ENCODE measurements at places on chromosomes 11 and 22. TPM values are rescaled to one million over a fixed set of nuclear protein-coding genes. Genes with fewer than 3 reads are reported as not detected.
A peak's percentile ranks its signal among the peaks of the same experiment; 100 is the strongest.

DNA sequence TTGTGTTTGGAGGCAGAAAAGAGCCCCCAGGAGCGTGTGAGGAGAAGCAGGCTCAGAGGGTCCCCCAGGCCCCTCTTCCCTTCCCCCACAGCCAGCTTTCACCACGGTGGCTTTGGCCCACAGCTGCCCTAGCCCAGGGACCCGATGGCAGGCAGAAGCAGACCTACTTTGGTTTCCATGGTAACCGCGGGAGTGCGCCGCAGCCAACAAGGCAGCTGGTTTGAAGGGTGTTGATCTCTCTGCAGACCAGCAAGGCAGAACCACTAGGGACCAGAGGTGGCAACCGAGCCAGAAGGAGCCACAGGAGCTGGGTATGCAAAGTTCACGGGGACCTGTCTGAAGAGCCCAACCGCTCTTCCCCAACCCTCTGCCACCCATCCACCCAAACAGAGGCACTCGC lies 69.4 kb downstream of the BUD13 start:
- peak; percentile 50 for DNase-seq

GRCh38 chr11:95849087-95849825 lies 59.0 kb downstream of the CEP57 start:
- DNase-seq = no peak

GRCh38 chr11:46360878-46361277 lies 13.6 kb downstream of the DGKZ start:
- no peak for DNase-seq

- no peak for DNase-seq
Observed at GRCh38 chr11:66124564-66124963, 54.5 kb downstream of the PACS1 start.

DNA sequence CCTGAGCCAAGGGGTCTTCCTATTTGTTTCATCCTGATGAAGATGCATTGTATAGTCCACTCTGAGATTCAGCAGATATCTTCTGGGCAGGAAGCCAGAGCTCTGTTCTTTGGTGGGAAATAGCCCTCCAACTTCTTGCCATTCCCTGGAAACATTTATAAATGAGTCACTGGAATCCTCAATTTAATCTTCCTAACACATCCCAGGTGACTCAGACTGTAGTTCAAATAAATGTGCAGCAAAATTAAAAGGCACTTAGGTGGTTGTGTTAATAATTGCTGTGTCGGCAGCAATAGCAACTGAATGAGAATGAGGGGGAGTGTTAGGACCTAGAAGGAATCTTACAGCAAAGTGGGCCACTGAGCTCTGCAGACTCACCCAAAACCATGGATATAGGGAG lies 108.6 kb downstream of the INSC start:
- DNase-seq = no peak

GRCh38 chr11:65546217-65546958 lies 11.8 kb downstream of the LTBP3 start:
- DNase-seq = peak; percentile 95

DNA sequence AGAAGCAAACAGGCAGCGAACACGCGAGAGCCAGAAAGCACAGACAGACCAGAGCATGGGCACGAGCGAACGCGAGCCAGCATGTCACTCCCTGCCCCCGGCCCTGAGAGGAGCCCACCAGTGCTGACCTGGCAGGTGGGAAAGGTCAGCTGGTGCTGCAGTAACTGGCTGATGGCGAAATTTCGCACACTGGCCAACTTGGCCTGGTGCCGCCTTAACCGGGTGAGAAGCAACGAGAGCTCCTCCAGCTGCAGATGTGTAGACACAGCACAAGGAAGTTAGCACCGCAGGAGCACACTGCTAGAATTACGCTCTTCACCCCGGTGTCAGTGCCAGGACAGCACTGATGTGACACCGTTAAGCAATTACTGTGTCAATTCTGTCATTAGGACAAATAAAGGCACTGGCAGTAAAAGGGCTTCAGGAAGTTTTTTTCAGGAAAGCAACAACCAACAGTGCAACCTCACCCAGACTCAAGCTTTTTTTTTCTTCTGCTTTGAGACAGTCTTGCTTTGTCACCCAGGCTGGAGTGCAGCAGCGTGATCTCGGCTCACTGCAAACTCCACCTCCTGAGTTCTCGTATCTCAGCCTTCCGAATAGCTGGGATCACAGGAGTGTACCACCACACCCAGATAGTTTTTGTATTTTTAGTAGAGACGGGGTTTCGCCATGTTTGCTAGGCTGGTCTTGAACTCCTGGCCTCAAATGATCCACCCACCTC lies 76.8 kb downstream of the C11orf58 start:
- peak; percentile 91 for DNase-seq

GRCh38 chr22:23061471-23062280 lies 8.6 kb upstream of the GNAZ start:
- peak; percentile 56 for DNase-seq

- no peak for DNase-seq
Observed at GRCh38 chr11:15605094-15605493, 490.4 kb downstream of the INSC start.

- DNase-seq = no peak
Observed at GRCh38 chr11:101453682-101454081, 130.1 kb downstream of the TRPC6 start.

GRCh38 chr22:22884888-22885840 lies 2.5 kb upstream of the IGLL5 start:
- no peak for DNase-seq

DNA sequence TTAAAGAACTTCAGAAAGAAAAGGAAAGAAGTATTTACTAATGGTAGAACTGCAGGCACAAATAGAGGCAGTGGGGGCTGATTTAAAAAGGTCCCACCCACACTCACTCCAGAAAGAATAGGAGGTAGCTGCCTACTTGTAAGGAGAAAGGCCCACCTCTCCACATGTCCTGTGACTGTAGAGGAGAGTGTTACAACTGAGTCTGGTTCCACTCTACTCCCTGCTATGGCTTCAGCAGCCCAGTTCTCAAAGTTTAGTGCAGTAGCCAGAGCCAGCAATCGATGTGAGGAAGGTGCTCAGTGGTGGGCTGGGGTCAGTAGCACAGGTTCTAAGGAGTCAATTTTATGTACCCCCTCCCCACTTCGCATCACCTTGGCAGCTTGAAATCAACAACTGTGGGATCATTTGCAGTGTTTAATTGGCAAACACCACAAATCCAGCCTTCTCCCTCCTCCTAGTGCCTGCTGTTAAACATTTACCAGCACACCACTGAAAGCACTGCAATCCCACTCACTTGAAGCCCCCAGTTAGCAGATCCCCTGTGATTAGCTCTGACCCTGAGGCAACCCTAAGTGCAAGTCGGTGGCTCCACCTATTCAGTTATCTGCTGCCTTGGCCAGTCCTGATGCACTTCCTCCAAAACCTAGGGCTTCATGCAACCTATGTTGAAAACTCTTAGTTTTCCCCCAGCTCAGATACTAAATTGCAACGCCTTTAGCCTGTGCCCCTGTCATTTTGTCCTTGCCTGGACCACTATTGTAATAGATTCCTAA lies 146.6 kb downstream of the BBOX1 start:
- DNase-seq = no peak

- DNase-seq = no peak
Observed at GRCh38 chr11:34284811-34285481, 72.9 kb downstream of the ABTB2 start.

DNA sequence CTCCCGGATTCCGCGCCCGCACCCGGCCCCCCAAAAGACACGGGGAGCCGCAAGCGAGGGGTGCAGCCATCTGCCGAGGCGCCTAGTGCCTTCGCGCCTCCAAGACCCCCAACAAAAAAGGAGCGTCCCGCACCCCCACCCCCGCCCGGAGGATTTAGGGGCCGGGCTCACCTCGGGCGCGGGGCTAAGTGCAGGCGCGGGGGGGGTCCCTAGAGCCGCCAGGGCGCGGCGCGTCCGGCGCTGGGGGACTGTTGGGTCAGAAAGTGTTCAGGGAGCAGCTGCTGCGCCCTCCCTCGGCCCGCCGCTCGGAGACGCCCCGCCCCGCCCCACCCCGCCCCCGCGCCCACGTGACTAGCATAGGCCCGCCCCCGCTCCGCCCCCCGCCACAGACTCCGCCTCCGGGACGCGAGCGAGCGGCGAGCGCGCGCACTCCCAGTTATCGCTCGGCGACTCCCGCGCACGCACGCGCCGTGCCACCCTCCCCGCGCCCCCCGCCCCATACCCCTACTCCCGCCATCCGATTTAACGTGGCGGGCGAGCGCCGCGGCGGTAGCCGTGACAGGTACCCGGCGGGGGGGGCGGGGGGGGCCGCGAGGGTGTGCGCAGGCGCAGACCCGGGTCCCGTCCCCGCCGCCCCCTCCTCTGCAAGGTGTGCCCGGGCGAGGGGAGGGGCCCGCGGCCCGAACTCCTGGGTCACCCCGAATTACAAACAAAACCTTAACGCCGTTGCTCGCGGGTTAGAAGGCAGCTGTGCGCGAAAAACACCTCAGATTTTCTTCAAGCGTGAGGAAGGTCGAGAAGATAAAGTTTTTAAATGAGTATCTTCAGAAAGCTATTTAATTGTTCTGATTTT lies 56.2 kb downstream of the KCNJ4 start:
- DNase-seq = peak; percentile 95

DNA sequence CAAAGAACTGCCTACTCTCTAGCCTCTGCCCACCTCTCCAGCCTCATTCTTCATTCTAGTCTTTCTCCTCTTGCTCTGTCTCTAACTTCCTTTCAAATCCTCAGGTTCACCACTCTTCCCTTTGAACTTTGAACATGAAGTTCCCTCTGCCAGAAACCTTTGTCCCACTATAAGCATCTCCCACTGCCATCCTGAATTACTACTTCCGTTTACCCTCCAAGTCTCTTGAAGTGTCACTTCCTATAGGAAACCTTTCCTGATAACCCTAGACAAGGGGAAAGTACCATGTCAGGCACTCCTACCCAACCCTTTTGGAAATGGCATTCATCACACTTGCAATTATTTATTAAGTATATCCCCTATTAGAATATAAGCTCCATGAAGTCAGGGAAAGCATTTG lies 3.1 kb downstream of the RAB30 start:
- no peak for DNase-seq

DNA sequence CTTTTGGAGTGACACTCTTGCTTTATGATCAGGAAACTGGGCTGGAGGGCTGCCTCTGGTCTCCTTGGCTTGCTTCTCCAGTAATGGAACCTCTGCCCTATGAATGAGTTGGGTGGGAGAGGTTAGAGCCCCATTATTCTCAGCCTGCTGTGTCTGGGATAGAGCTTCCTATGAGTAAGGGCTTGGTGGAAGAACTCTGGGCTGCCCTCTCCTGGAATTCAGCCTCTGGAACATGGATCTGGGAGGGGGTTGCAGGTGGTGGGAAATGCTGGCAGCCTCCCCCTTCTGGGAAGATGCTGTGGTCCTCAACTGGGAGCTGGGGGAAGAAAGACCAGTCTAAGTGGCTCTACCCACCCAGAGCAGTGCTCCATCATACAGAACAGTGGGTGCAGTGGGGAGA lies 81.8 kb upstream of the SYN3 start:
- no peak for DNase-seq

DNA sequence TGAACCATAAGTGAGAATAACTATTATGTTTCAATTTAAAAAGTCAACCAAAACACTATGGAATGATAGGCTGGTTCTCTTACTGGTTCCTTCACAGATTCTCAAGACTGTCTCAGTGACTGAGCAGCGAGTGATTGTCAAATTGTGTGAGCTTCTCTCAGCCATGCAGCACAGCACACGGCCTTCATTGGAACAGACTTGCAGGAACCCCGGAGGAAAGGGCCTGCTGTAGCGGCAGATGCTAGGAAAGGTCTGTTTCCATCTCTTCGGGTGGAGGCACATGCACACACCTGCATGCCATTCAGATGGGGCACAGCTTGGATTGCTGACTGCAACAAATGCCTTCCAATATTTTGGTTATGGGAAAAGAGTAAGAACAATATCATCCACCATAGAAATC lies 741.8 kb downstream of the OPCML start:
- no peak for DNase-seq

GRCh38 chr22:33129621-33130020 lies 71.4 kb upstream of the SYN3 start:
- DNase-seq = no peak

- DNase-seq = no peak
Observed at GRCh38 chr11:26762089-26762488, 40.2 kb upstream of the SLC5A12 start.

GRCh38 chr11:24514219-24514594 lies 17.4 kb downstream of the LUZP2 start:
- DNase-seq = no peak

GRCh38 chr11:17533778-17534415 lies 10.3 kb downstream of the USH1C start:
- DNase-seq = no peak

GRCh38 chr11:109677876-109678275 lies 255.9 kb downstream of the C11orf87 start:
- DNase-seq = no peak

- DNase-seq = no peak
Observed at GRCh38 chr11:38323961-38324761, 1726.1 kb upstream of the RAG2 start.

- DNase-seq = no peak
Observed at GRCh38 chr22:17820879-17821439, 46.7 kb upstream of the BID start.

GRCh38 chr11:47359586-47359985 lies 7.1 kb upstream of the MYBPC3 start:
- peak; percentile 84 for DNase-seq

- DNase-seq = peak; percentile 72
Observed at GRCh38 chr22:42282252-42282942, 11.9 kb upstream of the TCF20 start.

GRCh38 chr11:409600-410483 lies 5.0 kb downstream of the SIGIRR start:
- no peak for DNase-seq

GRCh38 chr22:47218671-47219070 lies 456.2 kb downstream of the TBC1D22A start:
- peak; percentile 74 for DNase-seq

DNA sequence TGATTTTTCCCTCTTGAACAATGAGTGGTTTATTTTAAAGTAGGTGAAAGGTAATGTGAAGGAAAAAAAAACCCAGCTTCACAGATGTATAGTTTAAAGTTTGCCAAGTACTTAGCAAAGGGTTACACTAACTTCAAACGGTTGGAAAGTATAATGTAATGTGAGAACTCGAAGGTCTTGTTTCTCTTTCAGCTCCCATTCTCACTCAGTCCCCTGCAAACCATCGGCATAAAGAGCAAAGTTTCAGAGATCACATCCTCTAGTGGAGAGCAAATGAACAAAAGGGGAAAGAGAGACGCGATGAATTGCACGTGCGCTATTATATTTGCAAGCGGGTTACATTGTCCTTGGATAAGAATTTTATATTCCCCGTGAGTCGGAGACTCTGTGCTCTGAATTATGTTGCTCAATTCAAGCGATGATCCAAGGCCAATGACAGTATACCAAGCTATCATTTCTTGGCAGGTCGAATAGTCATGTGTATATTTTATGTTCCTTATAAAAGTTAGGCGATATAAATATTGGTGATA lies 37.6 kb upstream of the BIRC3 start:
- no peak for DNase-seq

- DNase-seq = no peak
Observed at GRCh38 chr11:2899080-2899783, 13.7 kb upstream of the CDKN1C start.

- DNase-seq = no peak
Observed at GRCh38 chr11:35632301-35632700, 14.0 kb downstream of the FJX1 start.

Gene OR10A4
- not detected for total RNA-seq

Gene SYT9
- total RNA-seq = not detected

Gene ADM2
- total RNA-seq = 0.56 TPM

Gene APOA4
- 2.0 TPM for total RNA-seq

Gene VSIG2
- 1.2 TPM for total RNA-seq

Gene NFRKB
- total RNA-seq = 14.3 TPM

Gene DNAJC24
- total RNA-seq = 17.6 TPM

Gene MS4A15
- not detected for total RNA-seq

Gene EEF1G
- 706 TPM for total RNA-seq

Gene BTBD18
- not detected for total RNA-seq

Gene OR10D3
- total RNA-seq = not detected

Gene POLDIP3
- 42.8 TPM for total RNA-seq

Gene FIBIN
- 32.8 TPM for total RNA-seq

Gene SMIM38
- total RNA-seq = 0.76 TPM
